Suppressor macrophage treated with lipopolysaccharide for 4 hours (primary cell): ENCODE measurements at places on chromosomes 6 and 20.
A peak's percentile ranks its signal among the peaks of the same experiment; 100 is the strongest.

DNA sequence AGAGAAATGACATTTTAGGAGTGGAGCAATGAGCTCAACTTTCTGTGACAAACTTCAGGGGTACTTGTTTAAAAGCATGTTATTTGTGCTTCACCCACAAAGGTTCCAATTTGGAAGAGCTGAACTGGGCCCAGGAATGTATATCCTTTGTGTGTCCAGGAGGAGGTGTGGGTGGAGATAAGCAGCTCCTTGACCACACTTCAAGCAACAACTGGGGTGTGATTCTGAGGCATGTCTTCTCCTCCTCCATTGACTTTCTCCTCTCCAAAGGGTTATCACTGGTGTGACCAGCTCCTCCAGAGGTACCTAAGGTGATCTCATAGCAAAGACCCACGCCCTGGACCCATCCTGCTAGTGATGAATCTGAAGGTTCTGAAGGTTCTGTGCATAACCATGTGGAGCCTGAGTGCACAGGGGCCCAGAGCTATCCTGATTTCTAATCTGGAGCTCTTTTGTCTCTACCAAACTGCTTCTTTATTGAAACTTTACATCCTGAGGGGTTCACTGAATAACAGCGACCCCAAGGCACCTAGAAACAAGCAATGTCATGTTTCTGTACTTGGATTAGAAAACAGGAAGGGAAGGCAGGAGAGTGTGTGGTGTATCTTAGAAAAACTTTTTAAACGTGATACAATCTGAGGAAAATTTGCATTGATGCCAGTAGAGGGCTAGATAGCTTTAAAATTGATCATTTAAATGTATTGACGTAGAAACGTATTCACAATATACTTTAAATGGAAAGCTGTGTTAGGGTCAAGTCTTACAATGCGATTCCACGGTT is 60.9 kb upstream of the CD93 start:
- no peak for DNase-seq

DNA sequence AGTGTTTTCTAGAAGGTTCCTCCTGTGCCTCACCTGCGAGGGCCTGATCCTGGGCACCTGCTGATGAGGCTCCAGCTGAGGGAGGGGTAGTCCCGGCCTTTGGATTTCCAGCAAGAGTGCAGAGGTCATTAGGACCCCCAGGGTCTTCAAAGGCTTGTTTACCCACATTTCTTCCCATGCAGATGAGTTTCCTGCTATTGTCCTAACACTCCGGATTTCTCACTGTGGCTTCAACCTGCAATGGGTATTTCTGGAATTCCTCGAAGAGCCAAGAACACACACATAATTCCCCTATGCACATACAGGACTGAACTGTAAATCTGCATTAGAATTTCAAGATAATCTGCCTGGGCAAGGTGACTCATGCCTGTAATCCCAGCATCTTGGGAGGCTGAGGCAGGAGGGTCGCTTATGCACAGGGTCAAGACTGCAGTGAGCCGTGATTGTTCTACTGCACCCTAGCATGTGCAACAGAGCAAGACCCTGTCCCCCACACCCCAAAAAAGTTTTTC is 53.9 kb downstream of the ADNP start:
- no peak for DNase-seq

DNA sequence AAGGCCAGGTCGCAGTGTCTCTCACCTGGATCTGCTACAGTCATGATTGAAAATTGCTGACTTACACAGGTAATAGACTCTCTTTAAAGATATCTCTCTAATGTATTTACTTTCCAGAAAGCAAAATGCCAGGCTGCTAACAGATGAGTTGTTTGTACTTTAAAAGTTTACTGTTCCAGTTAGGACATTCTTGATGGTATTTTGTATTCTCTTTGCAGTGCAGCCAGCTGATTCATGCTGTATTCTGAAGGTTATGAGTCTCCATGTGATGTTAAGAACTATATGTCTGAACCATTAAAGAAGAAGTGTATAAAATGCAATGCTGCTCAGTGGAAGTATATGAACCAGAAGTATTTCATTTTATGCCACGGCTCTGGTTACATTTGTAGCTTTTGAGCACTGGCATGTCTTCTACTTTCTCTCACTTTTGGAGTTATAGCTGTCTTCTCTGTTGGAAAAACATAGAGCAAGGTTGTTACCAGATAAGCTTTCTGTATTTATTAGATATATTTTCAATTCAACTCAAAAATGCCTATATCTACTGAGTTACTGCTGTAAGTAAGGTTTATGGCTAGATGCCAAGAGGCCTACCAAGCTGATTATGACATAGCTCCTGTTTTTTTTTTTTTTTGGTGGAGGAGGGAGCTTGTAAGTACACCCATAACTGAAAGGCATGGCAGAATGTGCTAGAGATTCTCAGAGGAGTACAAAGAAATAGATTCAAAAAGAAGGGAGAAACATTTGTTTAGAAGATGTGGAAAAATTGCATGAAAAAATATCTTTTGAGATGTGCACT is 130.5 kb upstream of the MAN1A1 start:
- peak; percentile 22 for DNase-seq

DNA sequence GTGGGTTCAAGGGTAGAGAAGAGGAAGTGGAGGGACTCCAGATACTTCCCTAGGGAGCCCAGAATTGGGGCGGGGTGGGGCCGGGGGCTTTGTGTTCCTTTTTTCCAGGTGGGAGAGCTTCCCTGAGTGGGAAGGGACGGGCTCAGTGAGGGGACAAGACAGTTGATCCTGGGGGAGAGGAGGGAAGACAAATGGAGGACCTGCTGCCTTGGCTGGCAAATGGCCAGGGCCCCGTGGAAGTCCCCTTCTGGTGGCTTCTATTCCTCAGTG is 2.6 kb downstream of the CTSZ start:
- DNase-seq = peak; percentile 96

DNA sequence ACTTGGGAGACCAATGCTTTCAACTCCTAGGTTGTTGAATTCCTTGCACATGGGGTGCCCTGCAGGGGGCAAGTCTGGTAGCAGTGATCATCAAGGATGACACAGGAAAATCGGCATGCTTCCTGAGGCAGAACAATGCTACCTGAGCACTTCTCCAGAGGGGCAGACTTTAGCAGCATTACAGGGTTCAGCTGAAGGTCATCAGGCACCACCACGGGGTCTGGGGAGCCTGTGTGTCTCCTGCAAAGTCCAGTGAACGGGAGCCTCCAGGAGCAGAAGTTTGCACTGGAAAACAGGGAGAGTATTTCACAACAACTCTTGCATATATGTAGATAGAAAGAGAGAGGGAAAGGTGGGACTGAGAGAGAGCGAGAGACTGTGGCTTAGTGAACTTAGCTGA is 10.2 kb downstream of the VSX1 start:
- no peak for DNase-seq

DNA sequence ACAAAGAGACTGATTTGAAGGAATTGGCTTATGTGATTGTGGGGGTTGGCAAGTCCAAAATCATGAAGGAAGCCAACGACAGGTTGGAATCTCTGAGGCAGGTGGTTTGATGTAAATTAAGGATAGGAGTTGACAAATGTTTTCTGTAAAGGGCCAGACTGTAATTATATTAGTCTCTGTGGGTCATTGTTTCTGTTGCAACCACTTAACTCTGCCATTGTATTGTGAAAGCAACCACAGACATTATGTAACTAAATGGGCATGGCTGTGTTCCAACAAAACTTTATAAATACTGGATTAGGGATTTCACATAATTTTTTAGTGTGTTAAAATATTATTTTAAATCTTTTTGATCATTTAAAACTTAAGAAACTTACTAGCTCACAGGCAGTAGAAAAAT is 199.2 kb upstream of the MYLIP start:
- DNase-seq = peak; percentile 70

DNA sequence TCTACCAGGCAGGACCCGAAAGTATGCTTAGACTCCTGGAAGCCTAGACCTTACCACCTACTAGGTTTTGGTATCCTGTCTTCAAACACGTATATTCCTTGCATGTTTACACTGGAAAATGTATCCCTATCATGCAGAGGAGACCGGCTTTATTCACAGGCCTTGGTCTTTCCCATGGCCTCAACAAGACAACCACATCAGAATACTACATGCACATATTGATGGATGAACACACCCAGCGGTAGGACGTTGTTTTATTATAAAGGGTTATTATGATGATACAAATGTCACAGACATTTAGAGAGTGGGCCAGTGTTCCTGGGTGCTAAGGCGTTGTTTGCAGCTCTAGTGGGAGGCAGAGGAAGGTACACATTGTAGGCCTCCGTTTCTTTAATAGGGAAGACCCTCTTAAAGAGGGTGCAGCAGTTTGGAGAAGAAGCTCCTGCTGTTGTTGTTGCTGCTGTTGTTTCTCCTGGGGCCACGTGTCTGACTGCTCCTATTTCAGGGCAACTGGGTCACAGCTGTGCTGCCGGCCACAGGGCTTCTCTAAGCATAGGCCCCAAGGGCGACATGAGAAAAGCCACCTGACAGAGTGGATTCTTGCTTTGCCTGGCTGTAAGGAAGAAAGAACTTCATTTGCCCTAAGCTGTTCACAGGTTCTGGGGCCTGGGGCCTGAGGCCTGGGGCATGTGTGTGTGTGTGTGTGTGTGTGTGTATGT is 98.3 kb upstream of the SASH1 start:
- DNase-seq = no peak
